ENCODE measurements at places on chromosomes 3 and 15. TPM values are rescaled to one million over a fixed set of nuclear protein-coding genes. Genes with fewer than 3 reads are reported as not detected.

DNA sequence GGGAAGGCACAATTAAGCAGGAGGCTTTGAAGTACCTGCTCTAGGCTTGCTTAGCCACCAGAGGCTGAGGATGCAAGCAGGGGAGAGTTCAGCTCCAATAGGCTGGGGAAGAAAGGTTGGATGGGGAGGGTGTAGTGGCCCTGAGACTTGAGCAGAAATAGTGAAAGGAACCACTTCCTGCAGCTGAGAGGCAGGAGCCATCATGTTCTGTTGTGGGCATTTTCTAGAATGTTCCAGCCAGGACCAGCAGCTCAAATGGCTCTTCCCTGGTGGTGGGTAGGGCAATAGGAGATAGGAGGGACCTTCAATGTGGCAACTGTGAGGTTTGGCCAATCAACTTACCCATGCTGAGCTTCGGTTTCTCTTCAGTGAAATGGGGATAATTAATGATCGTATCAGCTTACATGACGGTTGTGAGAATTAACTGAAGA, 79.1 kb upstream of the CGNL1 start:
- no peak for DNase-seq

Gene PLXNA1
- total RNA-seq, result 209 TPM

DNA sequence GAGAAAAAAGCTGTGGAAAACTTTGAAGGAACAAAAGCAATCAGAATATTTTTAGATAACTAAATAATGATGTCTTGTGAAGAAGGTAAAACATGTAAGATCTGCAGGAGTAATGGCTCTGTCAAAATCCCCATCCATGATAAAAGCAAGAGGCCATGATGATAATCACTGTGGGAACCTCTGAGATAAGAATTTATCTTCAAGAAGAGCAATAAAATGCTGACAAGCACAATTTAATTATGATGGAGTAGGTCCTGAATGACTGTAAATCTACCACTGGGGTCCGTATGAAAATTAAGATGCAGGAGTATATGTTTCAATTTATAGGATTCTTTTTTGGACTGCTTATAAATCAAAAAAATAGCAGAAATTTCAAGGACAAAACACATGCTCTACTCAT, 68.3 kb upstream of the CHMP2B start:
- DNase-seq, result no peak

Gene SUSD5
- 10.1 TPM for total RNA-seq

DNA sequence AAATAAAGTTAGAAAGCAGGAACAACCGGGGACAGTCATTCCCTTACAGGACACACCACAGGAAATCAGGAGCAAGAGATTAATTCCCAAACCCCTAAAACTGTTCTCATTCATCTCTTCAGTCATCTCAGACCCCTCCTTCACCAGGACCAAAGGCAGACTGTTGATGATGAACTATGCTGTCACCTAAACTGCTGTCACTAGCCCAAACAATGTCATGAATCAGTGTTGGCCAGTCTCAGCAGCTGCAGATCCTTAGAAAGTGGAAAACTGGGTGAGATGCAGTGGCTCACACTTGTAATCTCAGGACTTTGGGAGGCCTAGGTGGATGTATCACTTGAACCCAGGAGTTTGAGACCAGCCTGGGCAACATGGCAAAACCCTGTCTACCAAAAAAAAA, 909.6 kb downstream of the ROBO1 start:
- peak; percentile 24 for DNase-seq

- DNase-seq, result no peak
These were observed 88.1 kb downstream of the CORO2B start for GRCh38 chr15:68666812-68667450.

- DNase-seq, result no peak
These were observed 18.1 kb upstream of the BOC start for GRCh38 chr3:113193288-113193687.

DNA sequence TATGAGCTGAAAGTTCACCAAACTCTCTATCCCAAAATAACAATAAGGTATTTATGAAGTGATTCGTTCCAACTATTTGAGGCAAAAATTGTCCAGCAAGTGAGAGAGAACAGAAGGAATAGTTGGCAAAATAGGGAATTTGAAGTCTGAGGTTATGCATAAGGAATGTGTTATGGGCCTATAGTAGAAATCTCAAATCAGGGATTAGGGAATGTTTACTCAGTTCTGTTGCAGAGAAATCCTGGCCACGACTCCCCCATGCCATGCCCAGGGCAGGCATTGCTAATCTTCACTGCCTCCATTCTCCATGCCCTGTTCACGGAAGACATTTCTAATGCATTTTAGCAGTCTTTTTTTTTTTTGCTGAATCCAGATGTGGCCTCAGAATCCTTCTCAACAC, 58.6 kb downstream of the FLNB start:
- DNase-seq, result no peak

GRCh38 chr3:45168451-45168850, 22.3 kb upstream of the CDCP1 start:
- peak; percentile 67 for DNase-seq

DNA sequence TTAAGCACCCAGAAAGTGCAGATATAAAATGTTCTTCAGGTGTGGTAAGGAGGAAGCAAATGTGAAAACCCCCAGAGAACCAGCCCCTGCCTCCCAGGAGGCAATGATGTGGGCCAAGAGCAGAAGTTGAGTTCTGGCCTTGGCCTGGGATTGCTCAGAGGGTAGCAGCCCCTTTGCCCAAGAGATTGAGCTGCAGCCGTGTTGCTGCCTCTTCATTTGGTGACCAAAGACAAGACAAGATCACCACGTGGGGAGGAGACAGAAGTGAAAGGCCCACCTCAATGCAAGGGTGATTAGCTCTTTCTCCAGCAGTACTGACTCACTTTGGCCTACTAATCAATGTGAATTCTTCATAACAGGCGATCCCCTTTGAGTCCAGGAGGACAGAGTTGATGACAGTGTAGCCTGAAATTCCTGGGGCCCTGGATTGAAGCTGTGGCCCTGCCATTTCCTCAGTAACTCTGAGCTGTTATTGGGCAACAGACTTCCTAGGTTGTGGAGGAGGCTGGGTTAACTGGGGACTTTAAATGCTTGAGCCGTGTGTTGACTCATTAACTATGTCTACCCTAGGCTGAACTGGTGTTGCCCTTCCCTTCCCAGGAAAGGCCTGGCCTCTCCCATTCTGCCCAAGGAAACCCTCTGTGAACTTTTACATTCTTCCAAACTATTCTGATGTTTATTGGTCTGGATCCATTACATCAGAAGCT, 86.5 kb downstream of the ST6GAL1 start:
- DNase-seq, result no peak

Gene FAM43A
- 2.2 TPM for total RNA-seq

DNA sequence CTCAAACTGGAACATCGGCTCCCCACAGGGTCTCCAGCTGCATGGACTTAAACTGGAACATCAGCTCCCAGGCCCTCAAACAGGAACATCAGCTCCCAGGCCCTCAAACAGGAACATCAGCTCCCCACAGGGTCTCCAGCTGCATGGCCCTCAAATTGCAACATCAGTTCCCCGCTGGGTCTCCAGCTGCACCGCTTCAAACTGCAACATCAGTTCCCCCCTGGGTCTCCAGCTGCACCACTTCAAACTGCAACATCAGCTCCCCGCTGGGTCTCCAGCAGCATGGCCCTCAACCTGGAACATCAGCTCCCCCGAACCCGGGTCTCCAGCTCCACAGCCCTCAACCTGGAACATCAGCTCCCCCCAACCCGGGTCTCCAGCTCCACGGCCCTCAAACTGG, 82.0 kb downstream of the TFRC start:
- no peak for DNase-seq

GRCh38 chr15:84811828-84812227, 5.3 kb upstream of the ALPK3 start:
- no peak for DNase-seq

Gene THPO
- total RNA-seq, result 0.16 TPM

Gene SNAP23
- 91.6 TPM for total RNA-seq

Gene MME
- 149 TPM for total RNA-seq

Gene C3orf49
- total RNA-seq, result not detected

DNA sequence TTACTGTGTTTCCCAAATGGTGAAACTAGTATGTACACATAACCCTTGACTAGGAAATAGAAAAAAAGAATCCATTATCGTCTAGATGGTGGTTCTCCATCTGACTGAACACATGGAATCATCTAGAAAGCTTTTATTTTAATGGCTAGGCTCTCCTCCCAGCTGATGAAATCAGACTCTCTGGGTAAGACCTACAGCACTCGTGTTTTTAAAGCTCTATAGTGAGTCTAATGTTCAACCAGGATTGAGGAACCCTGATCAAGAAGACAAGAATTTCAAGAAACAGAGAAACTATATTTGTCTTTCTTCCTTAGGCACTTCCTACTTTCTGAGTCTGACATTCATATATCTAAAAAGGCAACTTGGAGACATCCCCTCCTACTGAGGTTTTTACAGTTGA, 118.8 kb downstream of the TMCO5A start:
- no peak for DNase-seq

Gene GOLGA8M
- 0.64 TPM for total RNA-seq

- no peak for DNase-seq
These were observed 126.7 kb downstream of the SERPINI1 start for GRCh38 chr3:167862104-167862730.

DNA sequence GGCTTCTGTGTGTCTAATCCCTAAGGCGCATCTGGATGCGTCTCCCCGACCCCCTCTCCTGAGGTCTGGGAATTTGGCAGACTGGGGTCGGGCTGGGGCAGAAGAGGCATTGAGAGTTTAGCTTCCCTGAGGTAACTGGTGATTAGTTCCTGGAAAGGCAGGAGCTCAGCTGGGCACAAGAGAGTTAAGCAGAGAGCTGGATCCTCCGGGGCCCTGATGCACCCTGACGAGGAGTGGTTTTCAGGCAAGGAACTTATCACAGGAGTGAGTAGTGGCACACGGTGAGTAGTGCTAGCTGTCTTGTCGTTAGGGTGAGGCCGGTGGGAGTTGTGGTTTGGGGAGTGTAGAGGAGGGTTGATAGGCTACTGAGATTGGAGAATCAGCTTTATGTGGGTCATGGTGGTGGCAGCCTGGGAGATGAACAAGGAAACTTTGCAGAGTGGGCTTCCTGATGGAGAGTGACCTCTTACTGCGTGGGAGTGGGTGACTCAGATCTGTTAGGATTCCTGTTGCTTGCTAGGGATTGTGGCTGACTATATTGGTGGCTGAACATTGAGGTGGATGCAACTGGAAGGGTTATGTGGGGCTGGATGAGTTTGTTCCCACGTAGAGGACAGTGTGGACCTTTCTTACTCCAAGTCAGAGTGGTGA, 897 bp downstream of the RAD54L2 start:
- DNase-seq, result peak; percentile 59

Gene CFAP100
- not detected for total RNA-seq

Gene MOBP
- total RNA-seq, result not detected

GRCh38 chr3:126418661-126419131, 24.0 kb downstream of the CFAP100 start:
- DNase-seq, result no peak

- DNase-seq, result no peak
These were observed 12.8 kb downstream of the NT5DC2 start for GRCh38 chr3:52520716-52521487.
